Activated T-helper 2 cell treated with anti-CD3 and anti-CD28 coated beads, Interferon-gamma antibody, Interleukin-2, Interleukin-4, amounts not matched to agents 10 μg/mL and 5 μg/mL and 100 μg/mL, durations not matched to agents 14 hours and 24 hours and 36 hours (primary cell): ENCODE measurements at places on chromosomes 1 and 21. TPM values are rescaled to one million over a fixed set of nuclear protein-coding genes. Genes with fewer than 3 reads are reported as not detected.

The BTG3 gene
- 58.3 and 58.9 TPM in 2 replicates for total RNA-seq

The KRTAP11-1 gene
- total RNA-seq = not detected in 2 replicates

The FCRL2 gene
- total RNA-seq = not detected in 2 replicates

The CFAP107 gene
- total RNA-seq = not detected in 2 replicates

The MEGF6 gene
- total RNA-seq = 1.7 and 1.9 TPM in 2 replicates

The RGS13 gene
- total RNA-seq = not detected in 2 replicates

DNA sequence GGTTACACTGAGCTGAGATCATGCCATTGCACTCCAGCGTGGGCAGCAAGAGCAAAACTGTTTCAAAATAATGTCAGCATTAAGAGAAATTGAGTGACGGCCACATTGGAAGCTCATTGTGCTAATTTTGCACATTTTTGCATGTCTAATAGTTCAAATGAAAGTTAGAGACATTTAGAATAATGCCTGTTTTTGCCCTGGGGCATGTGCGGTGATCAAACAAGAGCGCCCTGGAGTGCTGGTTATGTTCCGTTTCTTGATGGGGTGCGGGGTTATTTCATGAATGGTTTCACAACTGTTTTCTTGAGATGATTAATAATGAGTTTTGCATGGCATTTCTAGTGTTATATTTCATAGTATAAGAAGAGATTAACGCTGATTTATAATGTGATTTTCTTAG, 13.1 kb downstream of the OR2T11 start:
- no peaks in the 10 kb centered on the region for H3K27me3 ChIP-seq
- peaks cover 9% of the 10 kb centered on the region for H3K4me1 ChIP-seq
- no peak overlapping the region for H3K4me3 ChIP-seq
- no peak overlapping the region for H3K27ac ChIP-seq
- no peaks in the 10 kb centered on the region for H3K36me3 ChIP-seq

DNA sequence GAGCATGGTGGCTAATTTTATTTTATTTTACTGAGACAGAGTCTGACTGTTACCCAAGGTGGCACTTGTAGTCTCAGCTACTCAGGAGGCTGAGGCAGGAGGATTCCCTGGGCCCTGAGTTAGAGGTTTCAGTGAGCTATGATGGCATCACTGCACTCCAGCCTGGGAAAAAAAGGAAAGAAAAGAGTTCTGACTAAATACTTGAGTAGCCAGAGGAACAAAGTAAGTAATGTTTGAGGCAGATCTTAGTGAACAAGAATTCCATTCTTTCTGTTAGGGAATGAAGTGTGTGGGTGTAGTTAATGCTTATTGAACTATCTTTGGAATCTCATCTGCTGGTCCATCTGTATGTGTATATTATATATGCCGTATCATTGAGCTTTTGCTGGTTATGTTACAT, 13.1 kb upstream of the EVI5 start:
- H3K27me3 ChIP-seq = peaks cover 40% of the 10 kb centered on the region
- H3K27ac ChIP-seq = no peak overlapping the region
- H3K4me1 ChIP-seq = no peaks in the 10 kb centered on the region
- H3K4me3 ChIP-seq = no peak overlapping the region

DNA sequence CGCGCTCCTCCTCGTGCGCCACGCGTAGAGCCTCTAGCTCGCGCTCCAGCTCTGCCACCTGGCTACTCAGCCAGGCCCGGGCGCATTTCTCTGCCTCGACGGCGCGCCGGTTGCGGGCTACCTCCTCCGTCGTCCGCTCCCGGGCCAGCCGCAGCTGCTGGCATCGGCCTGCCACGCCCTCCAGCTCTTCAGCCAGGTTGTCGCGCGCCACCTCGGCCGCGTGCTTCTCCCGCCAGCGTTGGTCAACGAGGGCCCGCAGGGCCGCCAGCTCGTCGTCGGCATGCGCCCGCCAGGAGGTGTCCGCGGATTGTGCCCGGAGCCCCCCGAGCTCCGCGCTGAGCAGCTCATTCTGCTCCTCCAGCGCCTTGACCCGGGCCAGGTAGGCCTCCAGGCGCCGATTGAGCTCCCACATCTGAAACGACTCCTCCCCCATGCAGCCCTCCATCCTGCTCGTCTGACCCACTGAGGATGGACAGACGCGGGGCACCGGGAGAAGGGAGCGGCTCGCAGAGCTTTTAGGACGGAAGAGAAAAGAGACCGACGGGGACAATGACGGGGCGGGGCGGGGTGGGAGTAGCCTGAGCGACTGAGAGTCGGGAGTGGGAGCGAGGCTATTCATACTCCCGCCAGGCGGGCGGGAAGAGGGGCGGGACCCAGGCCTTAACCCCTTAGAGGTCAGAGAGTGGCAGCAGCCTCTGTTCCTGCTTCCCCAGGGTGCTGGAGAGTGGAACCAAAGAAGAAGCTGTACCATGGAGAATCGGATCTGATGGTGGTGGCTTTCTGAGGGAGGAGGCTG, at the start of gene NES:
Gene NES (minus strand): TSS at position 588 of the 796 bp plus-strand sequence. CDS start 143 bp downstream, at position 445.
- no peak within 1 kb of the TSS for H3K27ac ChIP-seq
- peaks cover 8% of the 10 kb centered on the region for H3K4me1 ChIP-seq
- peaks cover 79% of the 10 kb centered on the region for H3K27me3 ChIP-seq
- DNase-seq = no peak

- DNase-seq = no peak
- peaks cover 1% of the 10 kb centered on the region for H3K27me3 ChIP-seq
- H3K36me3 ChIP-seq = no peaks in the 10 kb centered on the region
- no peak overlapping the region for H3K27ac ChIP-seq
- peaks cover 3% of the 10 kb centered on the region for H3K4me1 ChIP-seq
Observed at GRCh38 chr1:25809929-25810328, 9.8 kb upstream of the MTFR1L start.

- H3K4me1 ChIP-seq = peaks cover 21% of the 10 kb centered on the region
- no peak overlapping the region for H3K4me3 ChIP-seq
- no peak for DNase-seq
- H3K27me3 ChIP-seq = no peaks in the 10 kb centered on the region
- H3K27ac ChIP-seq = no peak overlapping the region
Observed at GRCh38 chr1:225987491-225988316, 11.4 kb downstream of the SDE2 start.

- H3K4me1 ChIP-seq = no peaks in the 10 kb centered on the region
- H3K36me3 ChIP-seq = no peaks in the 10 kb centered on the region
- H3K4me3 ChIP-seq = no peak overlapping the region
- peaks cover 12% of the 10 kb centered on the region for H3K27me3 ChIP-seq
- no peak overlapping the region for H3K27ac ChIP-seq
Observed at GRCh38 chr1:25167269-25168192, 64.8 kb downstream of the SYF2 start.

DNA sequence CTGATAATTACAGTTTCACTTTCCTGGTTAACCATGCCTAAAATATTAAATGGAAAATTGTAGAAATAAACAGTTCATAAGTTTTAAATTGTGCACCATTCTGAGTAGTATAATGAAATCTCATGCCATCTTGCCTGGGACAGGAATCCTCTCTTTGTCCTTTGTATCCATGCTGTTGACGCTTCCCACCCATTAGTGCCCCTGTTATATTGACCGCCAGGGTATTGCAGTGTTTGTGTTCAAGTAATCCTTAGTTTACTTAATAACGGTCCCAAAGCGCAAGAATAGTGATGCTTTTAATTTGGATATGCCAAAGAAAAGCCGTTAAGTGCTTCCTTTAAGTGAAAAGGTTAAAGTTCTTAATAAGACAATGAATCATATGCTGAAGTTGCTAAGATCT, 41.7 kb downstream of the RPRD2 start:
- no peak overlapping the region for H3K4me3 ChIP-seq
- no peaks in the 10 kb centered on the region for H3K27me3 ChIP-seq
- peaks cover 21% of the 10 kb centered on the region for H3K4me1 ChIP-seq

DNA sequence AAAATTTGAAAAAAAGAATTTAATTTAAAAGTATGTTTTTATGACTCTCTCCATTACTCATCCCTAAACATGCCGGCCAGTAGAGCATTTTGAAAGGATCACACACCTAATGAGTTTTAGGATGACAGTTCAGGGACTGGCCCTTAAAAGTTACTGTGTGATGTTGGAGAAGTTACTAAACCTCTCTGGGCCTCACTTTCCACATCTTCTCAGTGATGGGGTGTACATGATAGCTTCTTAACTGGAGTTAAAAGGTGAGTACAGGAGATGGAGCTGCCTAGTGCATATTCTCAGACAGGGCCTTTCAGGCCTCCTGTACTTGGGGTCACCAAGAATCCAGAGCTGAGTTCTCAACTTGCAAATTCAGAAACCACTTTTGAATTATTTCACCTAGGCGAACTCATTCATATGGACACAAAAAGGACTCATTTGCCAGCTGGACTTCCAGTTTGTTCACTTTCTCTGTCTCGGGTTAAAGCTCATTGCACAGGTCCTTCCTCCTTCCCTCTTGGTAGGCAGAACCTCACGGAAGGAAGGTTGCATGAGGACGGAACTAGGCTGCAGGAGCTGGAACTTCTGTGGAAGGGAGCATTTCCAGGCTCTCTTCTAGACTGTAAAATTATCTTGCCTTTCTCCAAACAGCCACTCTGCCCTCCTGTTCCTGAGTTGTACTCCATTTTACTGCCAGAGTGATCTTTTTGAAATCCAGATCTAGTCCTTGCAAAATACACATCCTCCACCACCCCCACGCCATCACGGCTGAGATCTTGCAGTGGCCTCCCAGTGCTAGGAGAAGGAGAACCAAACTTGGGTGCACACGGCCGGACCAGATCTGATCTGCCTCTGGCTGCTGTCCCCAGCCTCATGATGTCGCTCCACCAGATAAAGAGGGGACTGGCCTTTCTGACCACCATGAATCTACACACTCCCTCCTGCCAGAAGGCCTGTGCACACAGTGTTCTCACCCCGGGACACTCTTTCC, 4.3 kb upstream of the SLC30A1 start:
- no peak overlapping the region for H3K27ac ChIP-seq
- H3K36me3 ChIP-seq = no peaks in the 10 kb centered on the region
- H3K27me3 ChIP-seq = no peaks in the 10 kb centered on the region
- no peak overlapping the region for H3K4me3 ChIP-seq
- peaks cover 24% of the 10 kb centered on the region for H3K4me1 ChIP-seq

GRCh38 chr1:200406161-200406797, 3.6 kb downstream of the ZNF281 start:
- no peak overlapping the region for H3K27ac ChIP-seq
- peaks cover 48% of the 10 kb centered on the region for H3K4me1 ChIP-seq
- no peak for DNase-seq
- peaks cover 76% of the 10 kb centered on the region for H3K36me3 ChIP-seq
- H3K27me3 ChIP-seq = no peaks in the 10 kb centered on the region

- no peak overlapping the region for H3K27ac ChIP-seq
- DNase-seq = no peak
- no peaks in the 10 kb centered on the region for H3K36me3 ChIP-seq
- H3K4me3 ChIP-seq = no peak overlapping the region
- H3K27me3 ChIP-seq = no peaks in the 10 kb centered on the region
Observed at GRCh38 chr21:29403301-29403700, 104.6 kb downstream of the BACH1 start.

DNA sequence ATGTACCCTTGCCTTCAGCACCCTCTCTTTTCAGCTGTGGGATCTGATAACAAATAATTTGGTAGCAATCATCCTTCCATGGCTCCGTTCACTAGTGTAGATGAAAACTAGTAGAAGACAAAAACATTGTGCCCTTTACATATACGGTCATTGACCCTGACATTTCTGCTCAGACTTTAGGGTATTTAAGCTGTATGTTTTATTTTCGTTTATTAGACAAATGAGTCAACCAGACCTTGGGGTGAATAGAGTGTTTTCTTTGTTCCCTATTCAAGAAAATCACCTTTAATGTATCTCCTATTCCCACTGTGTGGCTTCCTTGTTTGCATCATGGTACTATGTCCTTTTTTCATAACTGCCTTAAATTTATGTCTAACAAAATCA, 187.3 kb downstream of the VAV3 start:
- no peaks in the 10 kb centered on the region for H3K36me3 ChIP-seq

GRCh38 chr1:181910905-181911304, 150.6 kb downstream of the ZNF648 start:
- no peak for DNase-seq
- H3K27ac ChIP-seq = no peak overlapping the region
- H3K4me1 ChIP-seq = no peaks in the 10 kb centered on the region

GRCh38 chr1:228833911-228834688, 98.8 kb downstream of the RHOU start:
- no peak overlapping the region for H3K27ac ChIP-seq
- DNase-seq = no peak
- H3K36me3 ChIP-seq = no peaks in the 10 kb centered on the region

GRCh38 chr1:245383396-245384330, 228.9 kb downstream of the KIF26B start:
- H3K27me3 ChIP-seq = peaks cover 7% of the 10 kb centered on the region
- DNase-seq = no peak
- H3K36me3 ChIP-seq = no peaks in the 10 kb centered on the region
- peaks cover 7% of the 10 kb centered on the region for H3K4me1 ChIP-seq

DNA sequence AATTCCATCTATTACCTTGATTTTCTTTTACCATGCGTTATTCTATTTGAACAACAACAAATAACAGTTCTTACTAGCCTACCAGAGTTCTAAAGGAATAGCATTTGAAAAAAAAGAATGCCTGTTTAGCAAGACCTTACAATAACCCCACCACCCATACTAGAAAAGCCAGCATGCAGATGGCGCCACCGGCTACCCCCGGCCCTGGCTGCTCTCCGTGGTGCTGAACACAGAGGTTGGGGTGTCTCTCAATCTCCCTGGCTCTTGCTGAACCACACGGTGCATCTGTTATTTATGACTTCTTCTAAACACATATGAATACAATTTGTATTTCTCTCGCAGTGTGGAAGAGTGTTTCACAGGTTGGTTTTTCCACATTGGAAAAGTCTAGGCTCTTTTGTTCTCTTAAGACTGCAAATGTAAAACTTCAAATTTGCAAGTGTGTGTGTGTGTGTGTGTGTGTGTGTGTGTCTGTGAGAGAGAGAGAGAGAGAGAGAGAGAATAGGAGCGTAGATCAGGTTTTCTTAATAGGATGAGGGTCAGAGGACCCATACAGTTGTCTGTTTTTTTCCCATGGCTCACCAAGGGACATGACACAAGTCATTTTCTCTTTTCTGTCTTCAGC, 13.6 kb downstream of the GRIK3 start:
- no peak overlapping the region for H3K4me3 ChIP-seq
- no peaks in the 10 kb centered on the region for H3K36me3 ChIP-seq
- no peaks in the 10 kb centered on the region for H3K4me1 ChIP-seq
- DNase-seq = no peak
- no peak overlapping the region for H3K27ac ChIP-seq

- H3K36me3 ChIP-seq = no peaks in the 10 kb centered on the region
- H3K27ac ChIP-seq = no peak overlapping the region
- H3K4me1 ChIP-seq = no peaks in the 10 kb centered on the region
- H3K4me3 ChIP-seq = no peak overlapping the region
- DNase-seq = no peak
Observed at GRCh38 chr1:228033376-228033775, 26.6 kb downstream of the WNT3A start.
